CD8-positive, alpha-beta T cell (primary cell): ENCODE measurements at places on chromosomes 13 and 19.

GRCh38 chr19:6802336-6803035 lies 30.0 kb downstream of the VAV1 start:
- peak; percentile 79 for DNase-seq

DNA sequence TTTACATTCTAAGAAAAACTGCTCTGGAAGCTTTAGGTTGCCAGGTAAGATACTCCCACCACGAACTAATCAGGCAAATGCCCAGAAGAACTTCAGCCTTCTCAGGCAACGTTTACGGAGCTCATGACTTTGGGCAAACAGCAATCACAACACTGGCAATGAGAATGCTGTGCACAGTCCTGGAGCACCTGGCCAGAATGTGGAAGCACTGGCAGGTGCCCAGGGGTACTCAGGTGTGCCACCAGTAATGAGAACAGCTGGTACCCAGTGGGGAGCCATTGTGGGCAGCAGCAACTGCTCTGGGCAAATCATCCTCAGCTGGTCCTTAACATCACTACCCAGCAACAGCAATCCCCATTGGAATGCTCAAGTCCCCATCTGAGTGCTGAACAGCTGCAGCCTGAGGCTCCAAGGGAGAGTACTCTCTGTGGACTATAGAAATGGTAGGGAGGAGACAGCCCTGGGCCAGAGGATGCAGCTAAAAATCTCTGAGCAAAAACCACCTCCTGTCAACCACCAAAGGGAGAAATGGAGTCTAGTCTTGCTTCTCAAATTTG lies 210.0 kb downstream of the FOXO1 start:
- DNase-seq: no peak

GRCh38 chr13:51539887-51540286 lies 44.4 kb upstream of the WDFY2 start:
- no peak for DNase-seq

DNA sequence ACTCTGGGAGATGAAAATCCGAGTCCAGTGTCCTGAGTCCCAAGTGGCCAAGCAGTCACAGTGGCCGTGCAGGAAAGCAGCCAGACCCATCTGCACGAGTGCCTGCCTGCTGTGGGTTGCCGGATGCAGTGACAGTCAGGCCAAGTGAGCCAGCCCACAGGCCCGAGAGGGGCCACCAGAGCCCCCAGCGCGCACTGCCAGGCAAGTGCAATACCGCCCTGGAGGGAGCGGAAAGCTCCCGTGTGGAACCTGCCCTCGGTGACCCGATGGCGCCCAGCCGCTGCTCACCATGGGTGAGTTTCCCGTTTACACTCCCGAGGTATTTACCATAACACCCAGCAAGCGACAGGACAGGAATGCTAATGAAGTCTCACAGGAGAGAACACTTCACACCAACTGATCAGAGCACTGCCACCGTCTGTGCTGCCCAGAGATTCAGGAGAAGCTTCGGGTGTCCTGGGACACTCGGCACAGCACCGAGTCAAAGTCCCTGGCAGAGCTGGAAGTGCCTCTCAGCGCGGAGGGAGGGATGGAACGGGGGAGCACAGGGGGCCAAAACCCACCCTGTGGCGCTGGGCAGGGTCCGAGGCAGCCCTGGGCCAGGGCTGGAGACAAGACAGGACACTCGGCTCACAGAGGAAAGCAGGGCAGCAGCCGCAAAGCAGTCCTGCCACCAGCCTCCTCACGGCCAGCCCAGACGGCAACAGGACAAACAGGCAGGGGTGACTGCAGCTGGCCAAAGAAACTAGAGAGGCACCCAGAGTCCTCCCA lies 21.3 kb upstream of the TINCR start:
- no peak for DNase-seq

DNA sequence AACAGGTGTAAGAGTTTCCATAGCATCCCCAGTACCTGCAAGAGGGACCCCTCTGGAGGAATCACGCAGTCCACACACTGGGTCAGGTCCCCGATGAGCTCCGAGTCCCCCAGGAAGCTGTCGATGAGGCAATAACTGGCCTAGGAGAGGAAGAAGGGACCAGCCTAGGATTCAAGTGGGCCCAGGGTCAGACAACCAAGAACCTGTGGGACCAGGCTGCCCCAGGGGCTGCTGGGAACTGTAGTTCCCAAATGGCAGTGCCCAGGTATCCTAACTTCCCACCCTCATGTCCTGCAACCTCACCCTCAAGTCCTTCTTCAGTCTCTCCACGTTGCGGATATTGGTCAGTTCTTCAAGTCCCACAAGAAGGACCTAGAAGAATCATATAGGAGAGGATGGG lies 1.8 kb downstream of the FUZ start:
- no peak for DNase-seq

DNA sequence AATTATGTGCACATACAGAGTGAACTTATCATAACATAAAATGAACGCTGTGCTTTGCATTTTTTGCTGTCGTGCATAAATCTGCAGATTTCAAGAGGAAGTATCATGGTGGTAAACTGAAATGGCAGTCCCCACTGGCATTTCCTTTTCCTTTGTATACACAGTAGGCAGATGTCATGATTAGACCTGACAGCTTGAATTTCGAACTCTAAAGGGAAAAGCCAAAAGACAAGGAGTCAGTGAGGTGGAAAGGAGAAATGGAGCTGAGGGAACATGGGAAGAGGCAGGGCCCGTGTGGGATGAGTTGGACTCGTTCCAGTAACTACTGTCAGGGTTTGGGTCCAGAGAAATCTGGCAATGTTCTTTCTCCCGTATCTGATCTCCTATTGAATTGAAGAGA lies 454.1 kb upstream of the SGCG start:
- DNase-seq: no peak

GRCh38 chr13:86572115-86572514 lies 772.9 kb upstream of the SLITRK6 start:
- DNase-seq: no peak

DNA sequence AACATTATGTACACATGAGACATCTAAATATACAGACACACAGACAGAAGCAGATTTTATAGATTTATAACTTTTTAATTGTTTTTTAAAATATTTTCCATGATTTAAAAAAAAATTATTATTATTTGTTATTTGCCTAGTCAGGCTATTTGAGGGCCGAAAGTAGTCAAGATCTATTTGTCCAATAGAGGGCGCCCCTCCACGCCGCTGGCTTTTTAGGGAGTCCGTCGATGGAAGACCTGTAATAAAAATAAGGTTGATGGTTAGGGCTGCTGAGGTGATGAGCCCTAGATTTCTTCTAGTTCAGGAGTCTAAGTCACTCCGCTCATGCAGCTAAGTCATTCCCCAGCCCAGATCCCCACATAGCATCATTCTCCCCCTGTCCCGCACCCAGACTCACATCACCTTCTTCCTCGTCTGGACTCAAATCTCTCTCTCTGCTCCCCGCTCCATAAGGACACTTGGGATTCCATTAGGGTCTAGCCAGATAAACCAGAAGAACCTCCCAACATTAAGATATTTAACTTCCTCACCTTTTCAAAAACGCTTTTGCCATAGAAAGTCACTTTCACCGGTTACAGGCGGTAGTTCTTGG lies 33.9 kb upstream of the CEACAM21 start:
- peak; percentile 85 for DNase-seq

DNA sequence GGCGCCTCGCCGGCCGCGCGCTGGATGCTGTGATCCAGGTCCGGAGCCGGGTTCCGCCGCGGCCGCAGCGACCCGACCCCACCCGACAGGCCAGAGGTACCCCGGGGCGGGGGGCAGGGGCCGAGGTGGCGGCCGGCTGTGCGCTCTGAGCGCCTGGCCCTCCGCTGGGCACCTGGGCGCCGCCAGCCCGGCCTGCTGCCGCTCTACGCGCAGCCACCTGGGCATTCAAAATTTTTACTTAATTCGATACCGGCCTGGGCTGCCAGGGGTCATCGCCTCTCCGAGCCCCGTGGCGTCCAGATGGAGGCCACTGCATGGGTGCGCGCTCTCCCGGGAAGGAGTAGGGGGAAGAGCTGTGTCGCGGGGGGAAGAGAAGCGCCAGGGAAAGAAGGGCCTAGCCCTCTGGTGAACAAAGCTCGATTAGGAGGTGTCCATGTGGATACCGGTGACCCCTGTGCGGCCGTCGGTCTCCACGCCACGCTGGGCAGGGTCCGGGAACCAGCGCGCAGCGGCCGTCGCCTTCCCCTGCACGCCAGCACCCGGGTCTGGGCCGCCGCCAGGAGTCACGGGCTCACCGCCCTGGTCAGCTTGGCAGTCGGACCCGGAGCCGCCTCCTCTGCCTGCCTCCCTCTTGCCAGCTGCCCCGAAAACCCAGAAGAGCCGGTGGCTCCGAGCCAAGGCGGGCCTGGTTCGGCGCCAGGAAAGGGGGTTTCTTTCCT lies 666 bp downstream of the BIVM start:
- DNase-seq: peak; percentile 51

- no peak for DNase-seq
Observed at GRCh38 chr13:99124794-99125316, 75.8 kb upstream of the UBAC2 start.

- no peak for DNase-seq
Observed at GRCh38 chr19:17620696-17621095, 65.2 kb downstream of the COLGALT1 start.

DNA sequence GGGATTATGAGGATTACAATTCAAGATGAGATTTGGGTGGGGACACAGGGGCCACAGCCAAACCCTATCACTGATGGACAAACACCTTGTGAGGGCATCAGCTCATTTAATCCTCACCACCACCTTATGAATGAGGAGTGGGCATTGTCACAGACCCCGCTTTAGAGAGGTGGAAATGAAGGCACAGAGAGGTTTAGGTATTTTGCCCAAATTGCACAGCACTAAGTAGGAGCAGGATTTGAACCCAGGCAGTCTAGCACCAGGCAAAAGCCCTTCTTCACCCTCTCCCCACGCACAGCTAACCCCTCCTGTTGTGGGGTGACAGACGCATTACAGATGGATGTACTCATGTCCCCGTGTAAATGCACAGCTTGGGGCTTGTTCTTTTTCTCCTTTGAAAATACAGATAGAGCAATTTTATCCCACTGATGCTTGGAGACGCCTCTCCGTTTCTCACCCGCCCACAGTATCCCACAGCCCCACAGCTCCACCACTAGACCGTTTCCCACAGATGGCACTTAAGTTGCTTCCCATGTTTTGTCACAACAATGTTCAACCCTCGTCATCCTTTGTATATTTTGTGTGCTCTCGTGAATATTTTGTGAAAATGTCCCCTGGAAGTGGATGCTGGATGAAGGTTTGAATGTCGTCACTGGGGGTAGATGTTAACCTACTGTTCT lies 48.2 kb downstream of the ANKRD10 start:
- DNase-seq: no peak

DNA sequence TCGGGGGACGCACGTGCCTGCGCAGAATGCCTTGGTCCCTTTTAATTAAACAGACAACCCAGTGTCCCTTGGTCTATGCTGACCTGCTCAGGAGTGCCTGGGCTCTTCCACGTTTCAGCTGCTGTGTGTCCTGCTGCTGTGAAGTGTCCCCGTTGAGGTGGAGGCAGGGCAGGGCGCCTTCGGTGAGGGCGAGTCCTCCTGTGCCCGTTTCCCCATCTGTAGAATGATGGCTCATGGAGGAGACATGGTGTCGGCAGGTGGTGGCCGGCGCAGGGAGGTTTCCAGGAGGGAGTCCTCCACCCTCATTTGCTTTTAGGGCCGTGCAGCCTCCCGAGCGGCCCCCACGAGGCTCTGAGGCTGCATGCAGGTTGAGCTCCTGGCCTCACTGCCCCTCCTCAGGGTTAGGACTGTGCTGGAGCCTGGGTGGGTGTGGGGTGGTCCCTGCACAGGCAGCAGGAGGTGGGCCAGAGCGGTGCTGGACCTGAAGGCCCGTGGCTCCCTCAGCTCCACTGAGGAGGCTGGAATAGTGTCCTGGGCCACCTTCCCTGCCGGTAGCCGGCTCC lies 8.8 kb downstream of the STK11 start:
- DNase-seq: no peak

- DNase-seq: peak; percentile 71
Observed at GRCh38 chr19:1470305-1471009, 8.6 kb downstream of the C19orf25 start.

DNA sequence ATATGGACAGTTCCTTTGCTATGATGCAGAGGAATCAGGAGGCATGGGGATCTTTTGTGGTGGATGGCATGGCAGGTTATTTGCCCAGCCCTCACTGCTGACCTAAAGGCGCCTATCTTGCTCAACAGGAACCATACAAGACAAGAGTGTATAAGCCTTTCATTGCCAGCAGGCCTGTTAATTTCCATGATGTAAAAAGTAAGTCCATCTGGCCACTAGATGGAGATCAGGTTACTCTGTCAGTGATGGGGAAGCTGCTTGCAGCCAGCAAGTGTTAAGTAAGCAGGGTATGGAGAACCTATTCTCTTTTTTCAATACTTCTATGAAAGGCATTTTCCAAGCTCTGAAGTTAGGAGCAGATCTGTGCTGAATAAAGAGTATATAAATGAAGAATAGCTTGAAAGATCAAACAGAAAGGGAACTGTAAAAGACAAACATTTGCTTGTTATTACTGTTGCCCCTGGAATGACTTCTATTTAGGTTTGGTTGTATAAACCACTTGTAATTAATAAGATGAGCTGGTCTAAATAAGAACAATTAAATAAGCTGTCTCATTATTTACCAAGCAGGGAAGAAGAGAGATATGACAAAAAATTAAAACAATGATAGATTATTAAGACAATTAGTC lies 210.9 kb downstream of the RGCC start:
- DNase-seq: no peak

DNA sequence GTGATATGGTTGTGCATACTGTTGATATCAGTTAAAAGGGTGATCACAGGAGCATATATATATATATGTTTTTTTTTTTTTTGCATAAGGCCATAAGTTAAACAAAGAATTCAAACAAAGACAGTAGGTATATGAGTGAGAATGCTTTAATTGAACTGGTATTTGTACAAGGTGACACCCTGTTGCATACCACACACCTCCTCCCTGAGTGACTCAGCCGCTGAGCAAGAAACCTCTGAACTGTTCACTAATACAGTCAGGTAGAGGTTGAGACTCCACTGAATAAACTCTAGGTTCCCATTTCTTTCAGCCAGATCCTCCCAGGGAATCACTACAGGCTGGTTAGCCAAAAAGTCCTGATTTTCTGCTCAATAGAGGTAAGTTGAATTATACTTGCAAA lies at the start of gene SCEL:
TSS of gene SCEL (plus strand) at position 259 of the 400 bp plus-strand sequence. CDS start 20,170 bp downstream, outside the sequence.
- DNase-seq: no peak

- no peak for DNase-seq
Observed at GRCh38 chr19:738509-739128, 12.3 kb upstream of the MISP start.

DNA sequence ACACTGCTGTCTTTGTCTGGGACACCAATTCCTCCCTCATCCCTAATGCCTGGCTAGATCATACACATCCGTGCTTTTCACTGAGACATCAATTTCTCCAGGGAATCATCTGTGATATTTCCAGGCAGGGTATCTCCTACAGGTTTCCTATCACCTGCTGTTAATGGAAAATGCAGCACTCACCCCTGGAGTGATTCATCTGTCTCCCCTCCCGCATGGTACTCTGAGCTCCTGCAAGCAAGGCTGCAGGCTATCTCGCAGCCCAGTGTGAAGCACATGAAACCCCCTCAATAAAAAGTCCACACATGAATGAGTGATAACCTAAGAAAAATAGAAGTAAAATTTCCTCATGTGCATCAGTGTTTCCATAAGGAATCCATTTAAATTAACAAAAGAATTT lies 38.5 kb downstream of the SERTM1 start:
- DNase-seq: no peak
